ENCODE measurements at places on chromosomes 4 and X. TPM values are rescaled to one million over a fixed set of nuclear protein-coding genes. Genes with fewer than 3 reads are reported as not detected.

GRCh38 chr4:46945062-46945461, 36.0 kb upstream of the COX7B2 start:
- no peak for DNase-seq

DNA sequence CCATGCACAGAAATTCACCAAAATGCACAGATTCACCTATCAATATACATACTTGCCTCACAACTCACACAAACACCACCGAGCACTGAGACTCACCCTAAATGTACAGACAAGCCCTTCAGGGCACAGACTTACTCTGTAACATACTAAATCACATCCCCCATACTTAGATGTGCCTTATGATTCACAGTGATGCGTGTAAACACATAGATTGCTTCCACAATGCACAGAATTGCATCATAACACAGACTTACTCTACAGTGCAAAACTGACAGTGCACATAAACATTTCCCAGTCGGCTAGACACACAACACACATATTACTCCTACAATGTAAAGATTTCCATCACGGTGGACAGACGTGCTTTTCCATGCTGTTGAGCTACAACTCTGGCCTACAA, 6.2 kb downstream of the LINC00632 start:
- no peak for DNase-seq

DNA sequence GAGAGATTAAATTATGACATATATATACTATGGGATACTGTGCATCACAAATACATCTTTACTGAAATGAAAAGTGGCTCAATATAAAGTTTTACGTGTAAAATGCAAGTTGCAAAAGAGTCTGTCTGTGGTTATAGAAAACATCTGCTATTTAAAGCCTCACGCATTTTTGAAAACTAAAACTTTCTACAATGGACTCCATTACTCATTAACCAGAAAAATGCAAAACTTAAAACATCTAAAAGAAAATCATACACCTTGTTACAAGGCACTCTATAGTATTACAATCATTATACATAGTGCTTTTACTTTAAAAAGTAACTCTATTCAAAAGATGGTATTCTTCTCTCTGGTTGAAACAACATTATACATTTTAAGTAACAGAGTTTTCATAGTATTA, 755.6 kb downstream of the DMD start:
- DNase-seq, result no peak

ZGRF1 gene
- 7.1 TPM for total RNA-seq

Data from epithelial cell of proximal tubule (primary cell).